ENCODE measurements at places on chromosomes 12 and 14. TPM values are rescaled to one million over a fixed set of nuclear protein-coding genes. Genes with fewer than 3 reads are reported as not detected.
A peak's percentile ranks its signal among the peaks of the same experiment; 100 is the strongest.

GRCh38 chr12:67449591-67450052 lies 180.5 kb downstream of the CAND1 start:
- no peak for DNase-seq

- no peak for DNase-seq
Observed at GRCh38 chr12:130713581-130713991, 2.5 kb downstream of the RIMBP2 start.

- DNase-seq, result peak; percentile 64
Observed at GRCh38 chr14:72947366-72948160, 21.3 kb downstream of the DCAF4 start.

GRCh38 chr12:2251526-2252209 lies 198.9 kb downstream of the CACNA1C start:
- no peak for DNase-seq

DNA sequence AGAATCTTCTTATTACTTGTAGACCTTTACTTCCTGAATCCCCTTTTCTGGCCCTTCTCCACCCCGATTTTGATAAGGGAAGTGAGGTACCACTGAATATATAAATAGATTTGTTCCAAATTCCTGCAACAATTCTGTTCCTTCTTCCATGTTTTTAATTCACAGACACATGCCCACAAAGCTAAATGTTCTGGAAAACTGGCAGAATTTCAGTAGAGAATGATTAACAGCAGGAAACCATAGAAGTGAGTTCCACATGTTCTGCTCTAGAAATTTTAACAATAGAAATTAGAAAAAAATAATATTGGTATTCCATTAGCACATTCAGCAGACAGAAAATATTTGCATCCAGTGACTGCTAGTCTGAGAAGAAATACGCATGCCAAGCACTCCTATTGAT lies 139.6 kb downstream of the SLC2A13 start:
- no peak for DNase-seq

DNA sequence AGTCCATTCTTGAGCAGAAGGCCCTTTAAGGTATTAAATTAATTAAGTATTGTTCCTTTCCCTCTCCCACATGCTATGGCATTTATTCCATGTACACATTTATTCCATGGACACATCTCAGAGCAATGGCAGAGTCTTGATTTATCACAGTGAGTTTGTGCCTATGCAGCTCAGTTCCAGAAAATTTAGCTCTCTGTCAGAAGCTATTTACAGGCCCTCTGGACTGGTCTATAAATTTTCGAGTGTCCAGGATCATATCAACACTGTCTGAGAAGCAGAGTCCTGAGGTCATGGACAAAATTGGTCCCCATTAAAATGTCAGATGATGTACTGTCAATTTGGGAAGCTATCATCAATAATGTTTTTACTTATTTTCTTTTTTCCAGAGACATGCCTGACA lies 65.5 kb downstream of the TTC7B start:
- no peak for DNase-seq

GRCh38 chr14:76848879-76849278 lies 22.7 kb downstream of the LRRC74A start:
- no peak for DNase-seq

The GALNT16 gene
- 12.6 TPM for total RNA-seq

The ACYP1 gene
- total RNA-seq, result 25.9 TPM

The TSPAN8 gene
- not detected for total RNA-seq

The RPS6KL1 gene
- total RNA-seq, result not detected

Measured in HT1080 (cell line).